ENCODE measurements at places on chromosomes 11 and 22.

- peak; percentile 81 for DNase-seq
- no peak overlapping the region for H3K4me3 ChIP-seq
- no peaks in the 10 kb centered on the region for H3K27me3 ChIP-seq
- H3K4me1 ChIP-seq: no peaks in the 10 kb centered on the region
Observed at GRCh38 chr11:123438131-123438627, 8.1 kb downstream of the GRAMD1B start.

DNA sequence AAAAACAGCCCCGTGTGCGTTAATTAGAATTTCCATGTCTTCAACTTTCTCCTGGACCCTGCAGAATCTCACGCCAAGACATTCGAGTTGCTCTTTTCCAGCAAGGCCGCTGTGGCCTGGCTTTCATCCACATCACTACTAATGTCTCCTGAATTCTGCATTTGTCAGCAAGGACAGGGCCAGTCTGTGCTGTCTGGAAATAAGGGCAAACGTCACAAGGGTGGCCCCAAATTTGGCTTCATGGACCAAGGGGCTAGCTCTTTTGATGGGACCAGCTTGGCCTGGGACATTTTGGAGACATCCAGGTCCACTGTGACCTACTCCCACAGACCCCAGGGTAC lies 33.4 kb downstream of the KCNQ1OT1 start:
- H3K4me1 ChIP-seq: no peaks in the 10 kb centered on the region
- H3K27ac ChIP-seq: no peak overlapping the region

GRCh38 chr22:29704528-29705285 lies 15.1 kb upstream of the CABP7 start:
- no peaks in the 10 kb centered on the region for H3K27me3 ChIP-seq
- peak; percentile 74 for DNase-seq
- H3K27ac ChIP-seq: no peak overlapping the region

DNA sequence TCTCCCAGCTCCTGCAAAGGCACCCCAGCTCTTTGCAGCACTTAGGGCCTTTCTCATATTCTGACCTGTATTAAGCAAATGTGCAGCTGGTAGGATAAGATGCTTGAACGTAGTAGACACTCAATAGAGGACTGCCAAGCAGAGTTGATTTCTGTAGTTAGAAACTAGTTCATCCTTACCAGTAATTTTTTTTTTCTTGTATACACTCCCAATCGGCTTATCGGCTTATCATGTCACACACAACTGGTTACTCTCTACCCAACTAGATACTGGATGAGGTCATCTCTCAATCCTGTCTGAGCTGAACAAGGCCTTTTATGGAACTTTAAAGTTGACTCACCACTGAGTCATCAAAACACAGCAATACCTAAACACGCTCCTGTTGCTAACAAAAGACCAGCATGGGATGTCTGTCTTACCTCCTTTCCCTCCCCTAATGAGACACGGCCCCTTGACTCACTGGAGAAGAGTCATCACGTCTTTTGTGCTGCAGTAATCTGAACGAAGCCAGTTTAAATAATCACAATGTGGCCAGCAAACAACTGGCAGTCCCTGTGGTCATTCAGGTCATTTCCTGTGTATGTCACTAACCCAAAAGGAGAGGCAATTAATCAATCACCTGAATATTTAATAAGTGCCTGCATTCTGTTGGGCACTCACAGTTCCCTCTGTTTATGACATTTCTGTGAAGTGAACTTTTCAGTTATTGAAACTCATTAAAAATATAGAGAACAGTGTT lies 7.5 kb upstream of the WEE1 start:
- H3K36me3 ChIP-seq: no peaks in the 10 kb centered on the region
- H3K4me1 ChIP-seq: peaks cover 14% of the 10 kb centered on the region
- peak; percentile 51 for DNase-seq
- peak overlapping the region; percentile 81 for H3K27ac ChIP-seq
- H3K4me3 ChIP-seq: no peak overlapping the region
- H3K27me3 ChIP-seq: no peaks in the 10 kb centered on the region

DNA sequence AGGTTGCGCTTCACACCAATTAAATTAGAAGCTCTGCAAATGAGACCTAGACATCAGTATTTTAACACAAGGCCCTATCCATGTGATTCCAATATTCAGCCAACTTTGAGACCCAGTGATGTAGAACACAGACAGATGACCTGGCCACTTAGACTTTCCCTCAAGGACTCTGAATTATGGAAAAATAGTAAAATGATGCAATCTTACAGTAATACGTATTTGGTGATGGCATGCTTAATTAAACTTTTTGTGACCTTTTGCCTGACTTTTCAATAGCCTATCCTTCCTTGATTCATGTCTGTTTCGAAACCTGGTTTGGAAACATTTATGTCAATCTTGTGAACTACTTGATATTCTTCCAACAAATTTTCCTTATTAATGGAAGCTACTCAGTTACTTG lies 521.2 kb downstream of the KCNA4 start:
- no peaks in the 10 kb centered on the region for H3K4me1 ChIP-seq
- no peaks in the 10 kb centered on the region for H3K27me3 ChIP-seq
- H3K4me3 ChIP-seq: no peak overlapping the region
- H3K27ac ChIP-seq: no peak overlapping the region
- H3K36me3 ChIP-seq: no peaks in the 10 kb centered on the region

DNA sequence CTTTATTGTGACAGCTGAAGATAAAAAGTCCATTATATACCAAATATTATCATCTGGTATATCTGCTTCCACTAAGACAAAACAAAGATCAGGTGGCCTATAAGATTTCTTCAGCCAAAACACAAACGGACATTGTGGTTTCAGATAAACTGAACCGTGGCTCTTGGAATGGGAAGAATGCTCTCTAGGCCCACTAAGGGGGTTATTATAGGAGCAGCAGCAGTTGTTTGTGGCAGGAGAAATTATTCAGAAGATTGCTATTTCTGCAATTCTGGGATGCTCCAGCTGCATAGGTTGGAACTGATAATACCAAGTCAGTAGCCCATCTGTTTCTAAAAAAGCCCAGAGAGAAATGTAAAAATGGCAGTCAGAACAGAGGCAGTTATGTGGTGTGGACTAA lies 145.3 kb downstream of the NCAM1 start:
- no peak overlapping the region for H3K27ac ChIP-seq
- no peak for DNase-seq

DNA sequence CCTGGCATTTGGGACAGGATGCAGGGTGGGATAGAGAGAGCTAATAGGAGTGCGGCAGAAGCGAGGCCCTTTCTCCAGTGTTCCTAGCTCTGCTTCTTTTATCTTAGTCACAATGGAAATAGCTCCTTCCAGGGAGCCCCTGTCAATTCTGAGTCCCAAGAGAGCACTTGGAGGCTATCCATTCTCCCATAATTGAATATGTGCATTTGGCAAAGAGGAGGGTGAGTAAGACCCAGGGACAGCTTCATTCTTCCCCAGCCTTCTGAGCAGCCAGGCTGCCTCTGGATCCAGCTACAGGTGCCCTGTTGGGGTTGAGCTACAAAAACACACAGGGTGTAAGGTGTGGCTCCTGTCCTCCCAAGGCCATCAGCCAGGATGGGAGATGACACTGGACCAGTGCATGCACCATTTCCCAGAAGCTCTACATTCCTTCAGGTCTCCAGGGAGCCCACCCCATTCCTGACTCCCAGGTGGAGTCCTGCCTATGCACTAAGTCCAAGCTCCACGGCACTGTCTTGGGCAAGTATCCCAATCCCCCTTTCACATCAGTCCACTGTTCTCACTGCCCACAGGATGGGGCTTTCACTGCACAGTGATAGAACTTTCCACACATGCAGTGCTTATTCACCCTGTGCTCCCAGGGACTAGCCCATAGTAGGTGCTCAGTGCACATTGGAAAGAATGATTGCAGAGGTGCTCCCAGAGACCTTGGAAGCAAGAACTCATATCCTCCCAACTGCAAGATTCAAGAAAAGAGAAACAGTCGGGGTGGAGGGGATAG lies 6.2 kb downstream of the MS4A10 start:
- no peaks in the 10 kb centered on the region for H3K4me1 ChIP-seq
- DNase-seq: peak; percentile 21
- no peaks in the 10 kb centered on the region for H3K27me3 ChIP-seq
- no peak overlapping the region for H3K27ac ChIP-seq

DNA sequence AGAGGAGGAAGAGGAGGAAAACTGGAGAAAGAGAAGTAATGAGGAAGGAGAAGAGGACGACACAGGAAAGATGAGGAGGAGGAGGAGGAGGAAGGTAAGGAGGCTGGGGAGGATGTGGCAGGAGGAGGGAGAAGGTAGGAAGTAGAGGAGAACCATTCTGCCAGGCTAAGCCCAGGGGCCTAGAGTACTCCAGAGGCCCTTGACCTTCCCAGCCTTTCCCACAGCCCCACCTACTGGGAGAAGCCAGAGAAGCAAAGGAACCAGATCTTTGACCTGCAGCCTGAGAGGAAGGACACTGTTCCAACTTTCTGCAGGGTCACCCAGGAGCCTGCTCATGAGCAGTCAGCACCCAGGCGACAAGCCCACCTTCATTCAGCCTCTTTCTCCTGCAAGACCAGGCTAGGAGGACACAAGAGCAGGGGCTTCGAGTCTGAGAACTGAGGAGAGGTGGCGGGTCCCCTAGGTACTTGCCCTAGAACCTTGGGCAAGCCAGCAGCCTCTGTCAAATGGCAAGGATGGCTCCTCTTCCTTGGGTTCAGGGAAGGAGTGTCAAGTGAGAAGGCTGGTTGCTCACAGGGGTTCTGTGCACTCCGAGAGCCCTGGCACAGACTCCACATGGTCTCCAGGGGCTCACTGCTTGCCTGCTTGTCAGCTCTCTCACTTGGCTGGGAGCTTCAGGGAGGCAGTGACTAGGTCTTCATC lies 27.9 kb upstream of the OAF start:
- H3K4me3 ChIP-seq: peak overlapping the region; percentile 3
- H3K27me3 ChIP-seq: no peaks in the 10 kb centered on the region
- no peaks in the 10 kb centered on the region for H3K36me3 ChIP-seq
- no peak for DNase-seq
